ENCODE measurements at places on chromosomes 11 and 22.

DNA sequence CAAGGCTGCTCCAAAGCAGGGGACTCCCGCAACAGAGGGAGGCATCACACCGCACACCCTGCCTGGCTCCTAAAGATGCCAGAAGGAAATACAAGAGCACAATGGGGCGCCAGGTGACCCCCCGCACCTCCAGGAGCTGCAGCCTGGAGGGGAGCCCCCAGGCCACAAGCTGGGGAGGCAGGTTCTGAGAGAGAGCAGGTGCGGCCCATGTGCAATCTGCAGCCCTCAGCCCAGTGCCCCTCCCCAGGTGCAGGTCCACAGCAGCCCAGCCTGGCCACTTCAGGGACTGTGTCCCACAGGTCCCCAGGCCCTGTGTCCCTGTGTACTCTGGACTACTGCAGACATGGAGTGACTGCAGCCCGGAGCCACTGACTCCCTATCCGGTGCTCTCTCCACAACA, 13.1 kb downstream of the WNT7B start:
- no peak for DNase-seq

- DNase-seq, result no peak
Observed at GRCh38 chr22:49569286-49570031, 258.2 kb downstream of the BRD1 start.

- no peak for DNase-seq
Observed at GRCh38 chr11:22194306-22194705, 1.4 kb downstream of the ANO5 start.

- DNase-seq, result no peak
Observed at GRCh38 chr22:19412478-19412877, 19.1 kb downstream of the HIRA start.

- no peak for DNase-seq
Observed at GRCh38 chr11:35672608-35673007, 10.0 kb downstream of the TRIM44 start.

DNA sequence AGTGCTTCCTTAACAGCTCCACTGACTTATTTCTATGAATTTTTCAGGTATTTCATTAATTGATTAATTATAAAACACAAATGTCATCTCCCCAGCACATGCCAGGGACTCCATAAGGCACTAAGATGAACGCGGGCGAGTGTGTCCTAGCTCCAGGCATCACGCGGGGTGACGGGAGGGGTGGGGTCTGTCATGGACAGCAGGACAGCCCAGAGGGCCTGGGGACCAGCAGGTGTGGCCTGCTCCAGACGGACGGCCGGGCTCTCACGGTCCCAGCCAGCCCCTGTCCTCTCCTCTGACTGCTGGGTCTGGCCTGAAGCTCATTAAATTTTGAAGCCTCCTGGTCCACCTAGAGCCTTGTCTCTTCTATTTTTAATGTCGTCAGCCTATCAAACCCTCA, 531.1 kb downstream of the BRD1 start:
- no peak for DNase-seq
